Lower leg skin (tissue), 4 donors: ENCODE measurements at places on chromosomes 4 and X.
A peak's percentile ranks its signal among the peaks of the same experiment; 100 is the strongest.

DNA sequence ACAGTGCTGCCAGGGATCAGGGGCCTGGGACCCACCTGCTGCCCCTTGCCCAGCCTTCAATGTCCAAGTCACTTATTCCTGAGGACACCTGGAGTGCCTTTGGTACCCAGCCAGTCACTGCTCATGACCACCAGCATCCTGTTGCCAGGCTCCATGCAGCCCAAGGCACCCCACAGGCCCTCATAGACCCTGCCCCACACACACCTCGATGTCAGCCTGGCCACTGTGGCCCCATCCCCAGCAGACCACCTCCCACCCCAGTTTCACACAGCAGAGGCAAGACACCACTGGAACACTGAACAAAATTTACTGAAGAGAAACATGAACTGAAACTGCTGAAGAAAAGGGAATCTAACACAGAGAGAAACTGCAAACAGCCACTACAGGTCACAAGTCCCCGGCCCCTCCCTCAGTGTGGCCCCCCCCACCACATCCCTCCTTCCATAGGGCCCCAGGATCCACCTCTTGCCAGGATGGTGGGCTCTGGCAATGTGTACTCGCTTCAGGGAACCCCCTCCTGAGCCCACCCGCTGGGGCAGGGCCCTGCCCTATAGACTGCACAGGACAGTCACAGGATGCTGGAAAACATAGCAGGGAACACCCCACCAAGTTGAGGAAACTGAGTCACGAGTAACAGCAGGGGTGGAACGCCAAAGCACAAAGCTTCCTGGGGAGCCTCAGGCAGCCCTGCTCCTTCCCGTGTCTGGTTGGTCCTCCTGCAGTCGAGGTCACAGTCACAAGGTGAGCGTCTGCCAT is 5.2 kb downstream of the PNMA5 start:
- DNase-seq = peak; percentile 81

DNA sequence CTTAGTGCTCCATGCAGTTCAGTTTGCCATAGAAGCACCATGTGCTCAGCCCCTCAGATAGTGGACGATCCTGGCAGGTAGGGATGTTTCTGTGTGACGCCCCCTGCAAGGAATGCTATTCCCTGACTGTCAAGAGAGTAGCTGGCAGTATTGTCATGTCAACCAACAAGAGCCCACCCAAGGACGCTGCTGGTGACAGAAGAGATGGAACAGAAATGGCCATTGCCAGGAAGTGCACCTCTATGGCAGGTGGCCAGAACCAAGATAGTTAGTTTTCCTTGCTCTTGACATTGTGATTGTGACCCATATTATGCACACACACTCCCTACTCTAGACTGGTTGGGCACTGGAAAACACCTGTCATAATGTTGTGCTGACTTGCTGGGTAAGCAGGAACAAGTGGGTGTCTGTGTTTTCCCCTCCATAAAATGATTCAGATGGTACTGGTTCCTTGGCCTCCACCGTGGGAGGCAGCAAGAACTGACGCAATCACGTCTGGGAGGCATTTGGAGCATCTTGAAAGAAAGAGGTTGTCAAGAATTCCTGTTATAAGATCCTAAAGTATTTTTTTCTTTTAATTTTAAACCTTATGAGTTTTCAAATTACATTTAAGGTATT is 507.9 kb downstream of the MID1IP1 start:
- DNase-seq = no peak

- DNase-seq = no peak
These were observed 1.3 kb downstream of the PARM1 start for GRCh38 chr4:74934016-74934831.

DNA sequence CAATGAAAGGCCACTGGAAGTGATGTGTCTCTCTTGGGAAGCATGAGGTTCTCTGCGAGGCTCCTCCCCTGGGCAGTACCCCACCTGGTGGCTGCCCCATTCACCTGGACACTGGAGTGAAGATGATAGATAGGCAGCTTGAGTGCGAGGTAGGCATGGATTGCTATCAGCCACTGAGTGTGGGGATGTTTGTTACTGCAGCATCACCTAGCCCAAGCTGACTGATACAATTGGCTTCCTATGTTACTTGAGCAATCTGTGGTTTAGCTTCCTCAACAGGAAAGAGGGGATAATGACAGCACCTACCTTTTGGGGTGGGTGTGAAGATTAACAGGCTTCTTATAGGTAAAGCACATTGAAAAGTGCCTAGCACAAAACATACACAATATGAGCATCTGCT is 30.8 kb downstream of the ADRA2C start:
- DNase-seq = no peak

- no peak for DNase-seq
These were observed 42.3 kb downstream of the TBC1D14 start for GRCh38 chr4:6951880-6952381.

GRCh38 chr4:113810906-113811305 is 49.4 kb upstream of the CAMK2D start:
- DNase-seq = no peak

DNA sequence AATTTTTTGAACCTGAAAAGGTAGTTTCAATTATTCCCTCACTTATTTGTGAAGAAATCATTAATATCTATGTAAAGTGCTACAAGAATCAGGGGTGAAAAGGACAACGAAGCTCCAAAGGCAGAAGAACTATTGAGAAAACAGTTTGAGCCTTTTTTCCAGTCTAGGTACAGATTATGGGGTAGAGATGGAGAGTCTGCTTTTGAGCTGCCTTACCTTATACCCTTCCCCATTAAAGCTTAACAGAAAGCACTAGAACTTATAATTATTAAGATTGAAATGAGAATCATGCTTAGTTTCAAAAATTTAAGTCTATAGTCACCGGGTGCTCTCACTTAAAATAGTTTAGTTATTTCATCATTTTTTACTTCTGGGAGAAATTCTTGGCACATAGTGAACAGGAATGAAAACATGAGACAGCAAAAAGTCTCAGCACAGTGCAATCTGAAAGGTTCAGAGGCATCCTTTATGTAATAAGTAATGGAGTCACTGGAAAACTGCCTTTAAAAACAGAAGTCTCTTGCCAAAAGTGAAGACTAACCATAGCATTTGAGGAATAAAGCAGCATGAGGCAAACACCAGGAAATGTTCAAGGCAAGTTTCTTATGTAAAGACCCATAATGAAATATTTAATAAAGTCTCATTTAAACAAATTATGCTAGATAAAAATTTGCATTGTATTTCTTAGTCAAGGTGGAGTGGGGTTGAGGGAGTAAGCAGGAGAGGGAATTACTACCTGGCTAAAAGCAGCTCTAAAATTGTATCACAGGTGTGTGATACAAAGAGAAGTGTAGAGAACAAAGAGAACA is 5.1 kb upstream of the DCLK2 start:
- no peak for DNase-seq

- peak; percentile 93 for DNase-seq
These were observed 219.6 kb downstream of the PTTG2 start for GRCh38 chr4:38179690-38180377.

DNA sequence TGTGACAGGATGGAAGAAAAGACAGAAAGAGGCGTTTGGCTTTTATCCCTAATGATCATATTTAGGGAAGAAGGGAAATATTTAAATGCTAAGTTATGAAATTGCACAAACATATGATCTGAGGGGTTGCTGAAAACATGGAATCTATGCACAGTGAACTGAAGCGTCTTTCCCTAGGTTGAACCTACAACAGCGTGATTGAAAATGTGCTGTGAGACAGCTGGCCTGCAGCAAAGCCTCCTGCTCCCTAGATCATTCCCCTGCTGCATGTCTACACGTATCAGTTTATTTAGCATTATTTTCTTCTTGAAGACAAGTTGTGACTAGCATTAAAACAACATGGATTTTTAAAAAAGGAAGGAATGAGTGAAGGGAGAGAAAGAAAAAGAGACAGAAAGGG is 272.5 kb upstream of the TRAM1L1 start:
- DNase-seq = no peak

GRCh38 chr4:129377131-129377845 is 281.3 kb downstream of the C4orf33 start:
- no peak for DNase-seq

GRCh38 chr4:55736605-55737183 is 82.9 kb upstream of the EXOC1L start:
- DNase-seq = no peak

DNA sequence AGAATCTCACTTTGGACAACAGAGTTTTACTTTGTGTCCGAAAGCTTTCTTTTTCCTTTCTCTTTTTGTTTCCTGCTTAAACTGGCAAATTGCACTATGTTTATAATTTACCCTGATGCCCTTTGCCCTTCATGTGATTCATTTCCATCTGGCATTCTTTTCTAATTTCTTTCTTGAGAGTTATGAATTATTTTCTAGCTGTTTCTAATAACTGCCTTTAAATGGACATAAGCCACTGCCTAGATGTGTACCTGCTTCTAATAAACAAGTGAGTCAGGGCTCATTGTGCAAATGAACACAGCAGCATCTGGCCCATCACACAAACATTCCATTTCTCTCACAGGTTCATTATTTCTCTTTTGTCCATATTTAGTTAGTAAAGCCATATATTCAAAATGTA is 242.3 kb upstream of the GPRIN3 start:
- DNase-seq = no peak

GRCh38 chr4:46839128-46839527 is 69.9 kb downstream of the COX7B2 start:
- DNase-seq = no peak

DNA sequence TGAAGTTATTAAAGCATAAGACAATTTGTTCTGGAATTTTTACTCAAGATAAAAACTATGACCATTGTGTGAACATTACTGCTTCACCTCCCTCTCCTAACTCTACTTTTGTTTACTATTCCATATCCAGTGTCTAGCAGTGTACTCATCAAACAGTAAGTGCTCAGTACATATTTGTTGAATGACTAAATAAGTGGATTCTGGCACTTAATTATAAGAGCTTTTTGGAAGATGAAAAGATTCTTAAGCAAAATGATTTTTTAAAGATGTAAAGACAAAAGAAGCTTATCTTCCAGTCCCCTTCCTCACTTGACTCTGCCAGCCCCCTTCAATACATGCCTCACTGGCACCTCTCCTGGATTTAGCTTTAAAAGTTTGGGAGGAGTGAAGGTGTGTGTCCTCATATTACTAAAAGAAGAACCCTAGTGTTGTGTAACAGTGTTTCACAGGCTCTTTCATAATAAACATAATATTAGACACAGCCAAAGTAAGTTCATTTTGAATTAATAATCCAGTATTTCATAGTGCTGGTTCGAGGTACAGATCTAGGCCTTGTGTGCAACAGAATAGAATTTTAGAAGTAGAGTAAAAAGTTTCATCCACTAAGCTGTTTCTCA is 53.0 kb downstream of the GAB1 start:
- no peak for DNase-seq

DNA sequence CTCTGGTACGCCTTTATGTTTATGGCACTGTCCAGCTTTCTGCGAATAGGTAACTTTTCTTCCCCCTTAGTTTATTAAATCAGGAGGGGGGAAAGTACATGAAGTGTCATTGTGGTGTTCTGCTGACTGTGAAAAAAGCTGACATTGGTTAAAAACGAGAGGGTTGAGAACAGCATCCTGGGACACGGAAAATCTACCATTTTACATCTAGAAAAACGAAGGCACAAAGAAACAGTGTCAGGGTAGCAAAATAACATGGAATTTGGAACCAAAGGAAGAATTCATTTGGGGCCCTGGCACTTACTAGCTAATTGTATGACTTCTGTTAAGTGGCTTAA is 1.2 kb upstream of the AMOT start:
- no peak for DNase-seq

DNA sequence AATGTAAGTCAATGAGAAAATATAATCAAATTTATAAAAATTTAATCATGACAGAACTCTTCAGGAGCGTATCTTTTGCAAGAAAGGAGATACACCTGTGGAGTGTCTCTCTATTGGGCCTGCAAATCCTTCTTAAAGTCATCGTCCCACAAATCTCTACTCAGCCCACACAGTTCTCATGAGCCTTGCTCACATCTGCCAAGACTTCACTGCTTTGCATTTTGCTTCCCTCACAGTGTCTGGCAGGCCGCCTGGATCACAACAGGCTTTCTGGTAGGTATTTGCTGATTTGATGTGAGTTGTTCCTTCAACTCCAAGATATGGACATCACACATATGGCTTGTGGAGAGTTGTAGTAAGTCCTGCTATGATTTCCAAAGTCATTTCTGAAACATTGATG is 183.1 kb upstream of the ARX start:
- DNase-seq = no peak

DNA sequence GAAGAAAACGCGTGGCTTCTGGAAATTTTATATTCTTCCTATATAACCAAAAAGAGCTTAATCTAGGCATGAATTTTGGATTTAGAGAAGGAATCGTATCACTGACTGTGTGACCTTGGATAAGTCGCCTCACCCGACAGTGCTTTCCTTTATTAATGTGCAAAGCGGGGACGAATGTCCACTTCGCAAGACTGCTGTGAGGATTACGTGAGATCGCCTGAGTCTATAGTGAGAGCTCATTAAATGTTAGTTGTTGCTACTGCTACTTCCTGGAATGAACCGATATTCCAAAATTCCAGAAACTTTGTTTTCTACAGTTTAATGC is 448 bp upstream of the TBC1D8B start:
- DNase-seq = no peak

GRCh38 chrX:38727668-38728067 is 73.6 kb upstream of the MID1IP1 start:
- no peak for DNase-seq

DNA sequence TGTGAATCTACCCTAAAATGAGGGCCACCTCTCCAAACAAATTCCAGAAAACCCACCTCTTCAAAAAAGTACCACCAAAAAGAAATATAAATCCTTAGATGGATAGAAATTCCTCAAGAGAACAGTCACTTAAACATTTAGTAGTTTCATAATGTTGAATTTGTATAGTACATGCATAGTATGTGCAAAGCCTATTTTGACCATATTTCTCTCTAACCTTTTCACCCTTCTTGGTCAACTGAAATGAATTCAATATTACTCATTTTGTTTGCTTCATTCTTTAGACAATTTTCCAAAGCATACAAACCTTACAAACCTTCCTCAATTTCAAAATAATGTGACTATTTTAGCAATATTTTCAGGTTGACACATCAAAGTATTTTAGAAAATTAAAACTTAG is 4.1 kb downstream of the RHOXF1 start:
- DNase-seq = no peak

DNA sequence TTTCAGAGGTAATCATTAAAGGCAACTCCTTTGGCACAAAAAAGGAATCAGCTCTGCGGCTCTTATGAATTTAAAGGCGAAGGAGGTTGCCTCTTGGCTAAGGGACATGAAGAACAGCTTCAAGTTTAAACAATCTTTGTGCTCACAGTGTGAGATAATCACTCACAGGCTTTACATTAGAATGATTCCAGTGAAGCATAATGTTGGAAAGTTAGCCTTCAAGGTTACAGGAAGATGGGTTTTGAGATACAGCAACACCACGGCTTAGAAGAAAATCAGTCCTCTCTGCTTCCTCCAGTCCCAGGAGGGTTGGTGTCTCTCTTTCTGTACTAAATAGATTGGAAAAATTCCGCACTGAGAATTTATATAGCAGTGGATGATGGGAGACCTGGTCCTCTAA is 11.6 kb upstream of the SCD5 start:
- no peak for DNase-seq

- no peak for DNase-seq
These were observed 618.6 kb upstream of the CPEB2 start for GRCh38 chr4:14383652-14384051.
